ENCODE measurements at places on chromosomes 6 and 20.

- DNase-seq, result no peak
Observed at GRCh38 chr20:17042122-17042521, 184.7 kb upstream of the PCSK2 start.

DNA sequence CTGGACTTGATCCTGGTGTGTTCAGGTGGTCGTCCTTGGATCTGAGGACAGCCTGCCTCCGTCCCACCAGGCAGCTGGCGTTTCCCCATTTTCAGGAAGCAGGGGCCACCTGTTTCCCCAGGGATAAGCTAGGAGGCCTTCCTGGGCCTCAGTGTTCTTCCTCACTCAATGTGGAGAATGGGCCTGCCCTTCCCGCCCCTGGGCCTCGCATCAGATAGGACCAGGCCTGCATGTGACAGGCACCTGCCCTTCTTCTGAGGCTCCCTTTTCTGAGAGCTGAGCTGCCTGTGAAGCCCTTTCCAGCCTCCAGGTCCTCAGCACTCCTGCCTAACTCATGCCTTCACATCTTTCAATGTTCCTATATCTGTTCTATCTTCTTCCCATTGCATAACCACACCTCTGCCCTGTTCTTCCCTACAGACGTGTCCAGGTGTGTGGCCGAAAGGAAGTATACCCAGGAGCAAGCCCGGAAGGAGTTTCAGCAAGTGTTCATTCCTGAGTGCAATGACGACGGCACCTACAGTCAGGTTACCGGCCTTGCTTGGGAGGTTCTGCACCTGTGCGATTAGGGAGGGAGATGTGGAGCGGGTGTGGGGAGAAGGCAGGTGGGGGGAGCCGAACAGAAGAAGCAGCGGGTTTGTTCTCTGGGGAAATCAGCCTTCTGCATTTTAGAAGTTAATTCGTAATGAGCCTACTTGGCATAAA, 85.1 kb downstream of the SMOC2 start:
- no peak for DNase-seq

GRCh38 chr6:92125681-92126080, 1293.7 kb downstream of the EPHA7 start:
- no peak for DNase-seq

- no peak for DNase-seq
Observed at GRCh38 chr6:113763876-113764275, 93.3 kb upstream of the MARCKS start.

DNA sequence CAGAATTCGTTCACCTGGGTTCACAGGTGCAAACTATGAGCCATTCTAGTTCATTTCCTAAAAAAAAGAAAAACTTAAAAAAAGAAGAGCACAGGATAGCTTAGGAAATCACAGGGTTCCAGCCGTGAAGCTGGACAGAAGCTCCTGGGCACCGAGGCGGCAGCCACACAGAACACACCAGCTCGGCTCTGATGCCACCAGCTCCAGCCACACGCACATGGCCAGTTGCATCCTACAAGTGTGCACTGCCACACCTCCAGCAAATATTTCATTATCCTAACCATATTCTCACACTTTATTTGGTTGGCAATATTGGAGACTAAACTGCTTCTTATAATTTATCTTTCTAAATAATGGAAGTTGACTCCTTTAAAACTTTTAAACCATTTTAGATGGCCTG, 26.2 kb upstream of the AFDN start:
- DNase-seq, result no peak

DNA sequence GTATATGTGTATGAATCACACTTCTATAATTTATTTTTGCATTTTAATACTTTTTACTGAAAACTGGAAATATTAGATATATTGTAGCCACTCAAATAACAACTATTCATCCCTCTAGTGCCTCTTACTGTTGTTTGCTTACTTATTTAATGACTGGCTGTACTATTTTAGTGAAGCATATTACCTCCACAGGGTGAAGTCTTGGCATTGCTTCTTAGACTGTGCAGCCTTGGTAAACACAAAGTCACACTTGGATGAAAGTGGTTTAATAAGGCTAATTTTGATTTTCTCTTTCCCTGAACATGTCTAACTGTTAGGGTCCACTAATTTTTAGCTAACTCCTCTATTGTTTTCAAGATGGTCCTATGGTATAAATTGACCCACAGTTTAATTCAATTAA, 1043.2 kb upstream of the ADGRB3 start:
- DNase-seq, result no peak

DNA sequence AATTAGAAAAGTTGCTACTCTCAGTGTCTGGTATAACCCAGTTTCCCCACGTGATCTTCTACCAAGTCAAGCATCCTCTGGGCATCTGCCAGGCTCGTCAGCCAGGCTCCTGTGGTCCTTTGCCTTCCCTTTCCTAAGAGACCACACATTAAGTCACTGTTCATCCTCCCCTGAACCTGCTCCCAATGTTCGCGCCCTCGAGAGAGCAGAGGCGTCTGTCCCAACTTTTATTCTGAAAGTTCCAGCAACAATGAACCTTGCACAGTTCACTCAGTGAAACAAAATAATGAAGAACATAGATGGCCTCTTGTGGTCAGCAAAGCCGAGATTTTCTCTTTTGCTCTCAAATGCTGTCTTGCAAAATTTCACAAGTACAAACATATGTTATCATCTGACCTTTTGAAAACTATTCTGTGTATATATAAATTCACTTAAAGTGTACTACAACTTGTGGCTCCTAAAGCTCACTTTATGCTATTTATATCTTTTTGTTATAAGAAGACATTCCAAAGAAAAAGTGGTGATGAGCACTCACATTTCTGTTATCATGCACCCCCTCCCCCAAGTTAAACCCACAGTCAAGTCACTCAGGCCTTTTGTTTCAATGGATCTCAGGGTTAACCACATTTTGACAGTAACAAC, 39.2 kb upstream of the NHSL1 start:
- DNase-seq, result no peak

DNA sequence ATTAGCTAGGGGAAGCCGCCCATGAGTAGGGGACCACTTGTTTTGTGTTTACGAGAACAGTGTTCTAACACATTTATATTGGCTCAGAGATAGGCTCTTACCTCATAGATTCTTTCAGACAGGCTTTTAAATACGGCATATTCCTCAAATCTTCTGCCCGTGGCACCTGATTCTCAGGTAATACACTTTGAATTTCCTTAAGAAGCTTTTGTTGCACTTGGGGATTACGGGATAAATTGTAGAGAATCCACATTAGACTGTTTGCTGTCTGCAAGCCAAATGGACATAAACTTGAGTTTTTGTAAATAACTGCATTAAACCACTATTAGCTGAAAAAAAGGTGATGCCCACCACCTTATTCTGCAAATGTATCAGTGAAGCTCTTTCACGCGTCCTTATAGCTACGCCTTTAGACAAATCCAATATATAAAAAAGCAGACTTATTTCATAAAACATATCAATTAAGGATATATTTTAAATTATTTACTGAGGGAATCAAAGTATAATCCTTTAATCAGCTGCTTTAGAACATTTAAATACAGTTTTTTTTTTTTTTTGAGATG, 14.8 kb downstream of the CYP24A1 start:
- DNase-seq, result no peak

DNA sequence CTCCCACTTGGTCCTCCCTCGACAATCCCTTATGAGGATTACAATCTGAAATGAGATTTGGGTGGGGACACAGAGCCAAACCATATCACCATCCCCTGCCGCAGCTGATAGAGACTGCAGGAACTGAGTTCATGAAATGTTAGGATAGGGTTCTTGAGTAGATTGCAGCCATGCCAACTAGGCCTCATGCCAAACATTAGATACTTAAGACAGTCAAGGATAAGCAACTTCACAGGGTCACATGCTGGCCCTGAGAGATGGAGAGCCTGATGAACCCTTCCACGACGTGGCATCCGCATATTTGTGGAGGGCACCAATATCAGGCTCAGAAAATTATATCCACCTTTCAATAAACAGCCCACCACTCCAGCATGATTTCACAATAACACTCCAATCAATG, 121.3 kb downstream of the ALDH8A1 start:
- DNase-seq, result no peak

DNA sequence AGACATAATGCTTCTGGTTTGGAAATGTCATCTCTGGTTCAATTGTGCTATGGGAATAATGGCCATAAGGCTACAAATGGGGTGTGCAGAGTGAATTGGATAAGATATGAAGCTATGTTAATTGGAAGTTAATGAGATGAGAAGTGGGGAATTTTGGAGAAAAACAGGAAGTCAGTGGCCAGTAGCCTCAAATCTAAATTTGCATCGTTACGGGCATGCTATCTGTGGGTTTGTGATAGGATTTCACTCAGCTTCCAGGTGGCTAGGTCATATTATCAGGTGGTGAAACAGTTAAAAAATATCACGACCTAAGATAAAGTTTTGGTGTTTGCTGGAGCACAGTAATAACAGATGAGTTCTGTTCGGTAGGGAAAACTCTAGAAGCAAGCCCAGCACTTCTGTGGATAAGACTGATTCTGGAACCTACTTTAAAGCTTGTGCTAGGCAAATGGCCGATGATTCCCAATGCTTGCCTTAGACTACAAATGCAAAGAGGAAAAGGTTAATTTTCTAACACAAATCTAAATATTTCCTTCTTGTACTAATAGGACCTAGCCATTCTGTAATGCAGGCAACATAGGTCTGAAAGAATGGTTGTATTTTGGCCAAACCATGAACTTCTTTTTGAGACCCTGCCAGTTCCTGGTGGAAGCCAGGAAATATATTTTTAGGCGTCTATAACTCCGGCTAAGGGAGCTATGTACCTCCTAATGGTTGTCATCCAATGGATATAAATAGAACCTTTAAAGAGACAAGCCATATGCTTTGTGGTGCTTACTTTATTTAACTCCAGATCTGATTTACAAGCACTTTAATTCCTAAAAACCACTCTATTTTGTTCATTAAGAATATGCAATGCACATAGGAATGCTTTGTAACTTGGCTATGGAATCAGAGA, 111.0 kb downstream of the PLCB1 start:
- DNase-seq, result no peak
